HFF-Myc (cell line): ENCODE measurements at places on chromosomes 6 and 20.

DNA sequence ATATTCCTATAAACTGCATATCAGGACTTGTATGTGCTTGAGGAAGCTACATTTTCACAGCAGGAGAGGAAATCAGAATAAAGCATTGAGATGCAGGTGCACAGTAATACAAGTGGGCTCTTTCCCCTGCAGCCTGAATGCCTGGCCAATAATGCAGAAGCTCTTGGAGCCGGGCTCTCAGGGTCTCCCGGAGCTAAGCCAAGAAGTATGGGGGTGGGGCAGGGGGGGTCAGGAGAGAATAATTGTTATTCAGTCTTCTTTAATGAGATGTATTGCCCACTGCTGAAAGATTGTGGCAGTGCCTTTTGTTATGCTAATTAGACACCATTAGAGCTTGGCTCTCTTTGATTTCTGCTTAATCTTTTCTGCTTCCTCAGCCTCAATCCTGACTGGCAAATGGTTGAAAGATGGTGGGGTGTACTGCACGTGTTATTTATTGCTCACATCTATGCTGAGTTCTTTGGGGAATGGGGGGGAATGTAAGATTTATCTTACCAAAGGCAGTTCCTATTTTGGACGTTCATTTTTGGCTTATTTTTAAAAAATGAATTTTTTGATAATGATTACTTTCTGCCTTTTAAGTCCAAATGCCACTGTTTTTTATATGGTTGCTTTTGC, 407.6 kb upstream of the SOX4 start:
- DNase-seq = no peak

DNA sequence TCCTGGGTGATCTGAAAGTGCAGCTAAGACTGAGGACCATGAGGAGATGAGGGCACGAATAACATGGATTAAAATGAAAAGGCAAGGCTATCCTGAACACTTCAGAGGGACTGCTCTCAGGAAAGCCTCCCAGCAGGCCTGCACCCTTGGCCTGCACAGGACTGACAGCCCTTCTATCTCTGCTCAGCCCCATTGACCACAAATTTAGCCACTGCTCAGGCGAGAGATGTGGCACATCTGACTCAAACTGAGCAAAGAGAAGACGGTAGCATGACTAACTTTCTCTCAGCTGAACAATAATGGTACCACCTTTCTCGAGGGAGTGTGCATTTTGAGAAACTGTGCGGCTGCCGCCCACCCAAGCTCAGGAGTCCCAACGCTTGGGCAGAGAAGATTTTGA, 257.5 kb downstream of the ADGB start:
- no peak for DNase-seq

GRCh38 chr6:141607956-141608355, 524.8 kb upstream of the GJE1 start:
- no peak for DNase-seq

- no peak for DNase-seq
Measured at GRCh38 chr6:121516331-121516730, 80.9 kb downstream of the GJA1 start.

- DNase-seq = no peak
Measured at GRCh38 chr6:137744877-137745276, 122.2 kb upstream of the TNFAIP3 start.

DNA sequence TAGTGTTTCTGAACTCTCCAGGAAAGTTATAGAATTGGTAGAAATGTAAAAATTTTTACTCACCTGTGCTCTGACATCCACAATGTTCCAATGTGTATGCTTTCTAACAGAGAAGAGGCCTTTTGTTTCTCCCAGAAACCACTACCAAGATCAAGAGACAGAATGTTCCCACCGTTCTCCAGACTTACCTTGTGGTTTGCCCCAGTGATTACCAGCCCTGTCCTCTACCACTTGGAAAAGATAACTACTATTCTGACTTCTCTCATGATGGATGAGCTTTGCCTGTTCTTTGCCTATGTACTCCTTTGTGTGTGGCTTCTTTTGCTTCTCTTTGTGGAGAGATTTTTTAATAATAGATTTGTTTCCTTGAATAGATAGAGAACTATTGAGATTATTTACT, 173.0 kb upstream of the SCGN start:
- no peak for DNase-seq
